ENCODE measurements at places on chromosomes 5 and 9.

DNA sequence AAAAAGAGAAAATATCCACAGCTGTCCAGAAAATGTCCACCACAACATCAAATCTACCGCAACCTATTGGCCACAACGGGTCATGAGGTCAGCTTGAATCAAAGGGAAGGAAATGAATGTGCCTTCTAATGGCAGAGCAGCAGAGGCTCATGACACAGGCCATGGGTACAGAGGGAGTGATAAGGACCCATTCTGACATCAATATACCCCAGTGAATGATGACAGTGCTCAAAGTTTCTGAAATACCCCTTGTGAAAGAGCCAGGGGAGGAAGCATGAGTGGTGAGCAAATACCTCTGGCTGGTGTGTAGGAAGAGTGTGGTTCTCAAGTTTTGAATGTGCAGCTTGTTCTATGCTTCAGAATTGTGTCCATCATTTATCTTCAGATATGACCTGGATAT is 348.2 kb downstream of the IRX1 start:
- no peak for DNase-seq

GRCh38 chr5:36690041-36690961 is 83.9 kb downstream of the SLC1A3 start:
- DNase-seq, result peak; percentile 77

- DNase-seq, result no peak
Observed at GRCh38 chr5:132065351-132065937, 5.0 kb downstream of the IL3 start.

DNA sequence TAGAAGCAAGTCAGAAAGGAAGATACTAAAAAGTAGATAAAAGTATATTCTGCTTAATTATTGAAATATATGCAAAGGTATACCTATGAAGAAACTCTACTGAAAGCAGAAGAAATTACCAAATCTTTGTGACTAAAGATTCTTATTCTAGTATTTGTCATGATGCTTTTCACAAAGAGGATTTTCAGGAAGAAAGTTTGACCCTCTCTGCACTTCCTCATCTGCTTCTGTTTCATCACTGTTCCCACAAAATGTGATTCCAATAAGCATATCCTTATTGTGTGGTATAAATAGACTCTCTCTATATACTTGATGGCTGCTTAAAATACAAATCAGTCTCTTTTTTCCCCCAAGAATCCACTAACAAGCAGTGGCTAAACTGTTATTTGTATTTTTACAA is 2139.6 kb upstream of the ACO1 start:
- DNase-seq, result no peak

- DNase-seq, result no peak
Observed at GRCh38 chr9:23829580-23830475, 3.8 kb upstream of the ELAVL2 start.

GRCh38 chr9:126611592-126612325 is 2.0 kb upstream of the LMX1B start:
- peak; percentile 37 for DNase-seq

DNA sequence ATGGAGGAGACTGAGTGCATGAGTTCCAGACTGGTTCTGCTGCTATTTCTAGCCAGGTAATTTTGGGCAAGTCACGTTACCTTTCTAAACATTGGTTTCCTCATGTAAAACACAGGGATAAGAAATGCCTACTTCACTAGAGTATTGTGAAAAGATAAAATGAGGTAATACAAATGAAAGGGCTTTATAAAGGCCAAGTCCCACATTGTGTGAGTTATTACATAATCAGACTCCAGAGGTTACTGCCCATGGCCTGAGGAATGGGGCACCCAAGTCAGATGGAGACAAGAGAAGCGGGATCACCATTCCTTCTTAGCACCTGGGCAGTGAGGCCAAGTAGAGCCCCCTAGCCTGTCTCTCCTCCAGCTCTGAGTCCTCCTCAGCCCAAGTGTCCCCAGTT is 7.5 kb downstream of the HBEGF start:
- no peak for DNase-seq

DNA sequence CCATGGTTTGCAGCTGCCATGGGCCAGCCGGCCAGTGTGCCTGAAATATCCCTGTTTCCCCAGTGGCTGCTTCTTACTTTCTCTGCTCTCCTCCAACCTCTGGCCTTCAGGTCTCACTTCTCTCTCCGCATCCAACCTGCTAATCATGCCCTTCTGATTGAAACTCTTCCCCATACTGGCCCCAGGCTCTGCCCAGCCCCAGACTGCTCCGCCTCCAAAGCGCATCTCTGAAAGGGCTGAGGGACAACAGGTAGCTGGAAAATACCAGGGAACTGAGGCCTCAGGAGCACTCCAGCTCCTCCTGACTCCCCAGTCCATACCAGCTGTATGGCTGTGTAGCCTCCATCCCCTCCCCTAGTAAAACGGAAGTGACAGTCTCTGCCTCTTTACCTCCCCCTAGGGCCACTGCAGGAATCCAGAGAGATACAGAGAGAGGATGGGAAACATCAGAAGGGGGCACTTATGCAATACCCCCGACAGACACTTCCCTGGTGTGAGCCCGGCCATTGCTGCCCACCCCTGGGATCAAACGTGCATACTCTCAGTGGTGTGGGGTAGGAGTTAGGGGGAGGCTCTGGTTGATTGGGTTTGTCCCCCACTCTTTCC is 34.2 kb downstream of the PAX5 start:
- DNase-seq, result no peak

DNA sequence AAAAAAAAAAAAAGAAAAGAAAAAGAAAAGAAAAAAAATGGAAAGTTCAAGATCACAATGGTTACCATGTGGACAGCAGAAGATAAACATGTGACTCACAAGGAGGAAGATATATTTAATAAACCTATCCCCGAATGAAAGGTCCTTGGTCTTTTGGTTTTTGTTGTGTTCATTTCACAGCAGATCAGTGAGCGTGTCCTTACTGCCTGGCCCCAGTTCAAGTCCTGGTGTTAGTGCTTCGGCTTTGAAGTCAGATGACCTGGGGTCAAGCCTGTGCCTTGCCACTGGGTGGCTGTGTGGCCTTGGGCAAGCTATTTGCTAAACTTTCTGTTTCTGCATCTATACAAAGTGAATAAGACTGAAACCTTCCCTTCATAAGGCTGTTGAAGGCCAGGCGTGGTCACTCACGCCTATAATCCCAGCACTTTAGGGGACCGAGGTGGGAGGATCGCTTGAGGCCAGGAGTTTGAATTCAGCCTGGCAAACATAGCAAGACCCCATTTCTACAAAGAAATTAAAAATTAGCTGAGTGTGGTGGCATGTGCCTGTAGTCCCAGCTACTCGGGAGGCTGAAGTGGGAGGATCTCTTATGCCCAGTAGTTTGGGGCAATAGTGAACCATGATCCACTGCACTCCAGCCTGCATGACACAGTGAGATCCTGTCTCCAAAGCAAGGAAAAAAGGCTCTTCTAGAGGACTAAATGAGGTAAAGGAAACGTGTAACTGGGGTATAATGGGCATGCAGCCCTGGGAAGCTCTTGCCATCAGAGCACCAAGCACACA is 94.5 kb upstream of the SPATA31D4 start:
- no peak for DNase-seq

GRCh38 chr9:74784506-74784905 is 103.2 kb downstream of the TRPM6 start:
- DNase-seq, result no peak

DNA sequence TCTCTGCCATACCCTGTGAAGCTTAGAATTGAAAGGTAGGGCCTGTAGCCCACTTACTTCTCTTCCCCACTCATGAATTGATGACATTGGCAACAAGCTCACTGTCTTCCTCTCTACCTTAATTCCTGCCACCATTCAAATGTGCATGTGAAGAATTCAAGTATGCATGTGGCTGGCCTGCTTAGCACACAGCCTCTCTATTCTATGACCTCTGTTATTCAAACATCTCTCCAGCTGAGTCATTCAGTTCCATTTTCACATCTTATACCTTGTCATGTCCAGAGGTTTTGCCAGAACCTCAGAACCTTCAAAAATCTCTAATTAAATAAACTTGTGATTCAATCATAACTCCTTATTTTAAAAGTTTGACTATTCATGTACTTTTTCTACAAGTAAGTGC is 114.7 kb upstream of the MAN2A1 start:
- no peak for DNase-seq

DNA sequence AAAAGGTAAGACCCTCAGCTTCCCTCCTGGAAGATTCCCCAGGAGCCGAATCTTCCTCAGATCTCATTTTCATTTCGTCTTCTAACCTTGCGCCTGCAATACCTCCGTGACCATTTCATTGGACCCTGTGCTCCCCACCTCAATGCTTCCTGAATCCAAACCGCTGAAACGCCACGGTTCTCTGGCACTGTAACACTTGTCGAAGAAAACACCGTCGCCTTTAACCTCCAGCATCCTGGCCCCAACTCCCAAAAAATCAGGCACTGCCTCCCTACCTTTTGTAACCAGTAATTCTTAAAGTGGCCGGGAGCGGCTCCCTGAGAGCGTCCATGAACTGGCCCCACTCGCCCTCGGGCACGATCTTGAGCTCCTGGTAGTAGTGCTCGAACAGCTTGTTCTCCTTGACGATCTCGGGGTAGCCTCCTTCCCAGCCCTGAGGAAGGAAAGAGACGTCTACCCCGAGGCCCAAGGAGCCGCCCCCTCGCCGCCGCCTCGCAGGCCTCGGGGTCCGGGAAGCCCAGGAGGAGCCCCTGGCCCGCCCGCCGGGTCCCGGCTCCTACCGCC is 438 bp downstream of the NSUN2 start:
- DNase-seq, result no peak

DNA sequence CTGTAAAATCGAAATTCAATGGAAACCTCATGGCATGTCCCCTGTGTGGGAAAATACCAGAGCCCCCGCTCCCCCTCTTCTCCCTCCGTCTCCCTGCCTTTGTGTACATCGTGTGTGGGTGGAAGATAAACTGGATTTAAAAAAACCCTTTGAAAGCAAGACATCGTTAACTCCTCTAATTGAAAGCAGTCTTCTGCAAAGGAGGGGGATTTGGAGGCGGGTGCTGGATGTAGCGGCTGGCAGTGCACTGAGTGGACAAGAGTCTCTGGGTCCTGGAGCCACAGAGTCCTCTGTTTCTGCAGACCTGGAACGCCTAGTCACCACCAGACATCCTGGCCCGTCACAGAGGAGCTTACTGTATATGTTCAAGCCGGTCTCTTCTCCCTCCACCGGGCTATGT is 169.4 kb downstream of the PAPPA start:
- no peak for DNase-seq
